Prostate gland (tissue), 2 donors: ENCODE measurements at places on chromosomes 12 and 14.
A peak's percentile ranks its signal among the peaks of the same experiment; 100 is the strongest.

DNA sequence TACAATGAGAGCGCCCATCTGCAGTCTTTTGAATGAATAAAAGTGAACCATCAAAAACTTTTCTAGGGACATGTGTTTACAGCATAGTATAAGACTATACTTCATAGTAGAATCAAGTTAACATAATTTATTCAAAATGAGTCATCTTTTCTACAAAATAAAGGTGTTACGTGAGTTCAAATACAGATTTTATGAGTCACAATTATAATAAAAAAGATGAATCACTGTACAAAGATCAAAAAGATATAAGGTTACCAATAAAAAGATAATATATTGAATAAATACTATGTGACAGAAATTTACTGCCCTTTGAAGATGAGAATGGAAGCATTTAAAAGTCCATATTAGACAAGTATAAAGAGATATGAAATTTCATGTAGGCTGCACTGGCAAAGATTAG lies 2.8 kb downstream of the MBIP start:
- DNase-seq: no peak

- DNase-seq: no peak
Measured at GRCh38 chr12:127830730-127831129, 436.2 kb upstream of the TMEM132C start.

GRCh38 chr12:118357257-118358007 lies 15.3 kb downstream of the TAOK3 start:
- DNase-seq: no peak

DNA sequence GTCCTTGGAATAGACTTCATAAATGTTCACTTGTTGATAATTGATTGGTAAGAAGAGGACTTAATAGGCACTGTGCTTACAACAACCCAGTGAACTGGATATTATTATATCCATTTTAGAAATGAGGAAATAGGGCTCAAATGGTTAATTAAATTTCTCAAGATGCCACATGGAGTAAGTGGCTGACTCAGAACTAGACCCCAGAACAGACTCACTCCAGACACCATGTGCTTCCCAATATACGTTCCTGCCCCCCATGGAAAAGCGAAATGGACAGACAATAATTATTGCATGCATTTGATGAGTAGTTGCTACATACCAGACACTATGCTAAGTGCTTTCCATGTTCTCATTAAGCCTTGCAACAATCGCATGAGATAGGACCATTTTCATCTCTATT lies 895 bp upstream of the ANKS1B start:
- DNase-seq: no peak

DNA sequence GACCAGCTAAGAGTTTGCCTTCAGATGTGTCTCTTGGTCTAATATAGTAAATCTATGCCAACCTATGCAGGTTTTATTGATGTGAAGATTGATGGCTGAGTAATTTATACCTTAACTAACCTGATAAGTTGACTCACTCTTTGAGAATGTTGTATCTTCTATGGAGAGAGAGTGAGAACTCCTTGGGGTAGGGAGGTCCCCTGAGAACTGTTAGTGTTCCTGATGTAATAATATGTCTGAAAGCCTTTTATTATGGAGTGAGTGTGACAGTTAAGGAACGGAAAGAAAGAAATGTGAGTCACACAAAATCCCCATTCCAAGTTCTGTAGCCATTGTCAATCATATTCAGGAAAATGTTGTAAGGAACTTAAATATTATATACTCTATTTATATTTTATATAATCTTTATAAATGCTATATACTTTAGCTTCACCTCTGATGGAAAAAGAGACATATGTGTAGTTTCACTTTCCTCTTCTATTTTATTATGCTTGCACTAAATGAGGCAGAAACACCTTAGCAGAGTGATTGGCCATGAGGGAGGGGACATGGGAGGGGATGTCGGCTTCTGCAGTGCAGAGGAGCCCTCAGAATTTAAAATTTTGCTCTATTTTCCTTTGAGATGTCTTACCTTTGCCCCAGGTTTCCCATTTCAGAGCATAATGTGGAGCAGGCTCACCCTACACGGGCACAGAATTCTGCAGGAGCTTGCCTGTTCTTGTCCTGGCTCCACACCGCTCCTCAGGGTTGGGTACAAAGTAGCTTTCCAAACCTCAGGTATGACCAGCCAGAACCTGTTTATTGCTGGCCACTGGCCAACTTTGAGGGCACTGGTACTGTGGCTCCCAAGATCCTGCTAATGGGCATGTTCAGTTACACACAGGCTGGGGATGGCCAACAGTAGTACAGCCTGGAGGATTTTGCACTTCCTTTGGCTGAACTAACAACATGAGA lies 57.7 kb downstream of the ARF6 start:
- peak; percentile 96 for DNase-seq

DNA sequence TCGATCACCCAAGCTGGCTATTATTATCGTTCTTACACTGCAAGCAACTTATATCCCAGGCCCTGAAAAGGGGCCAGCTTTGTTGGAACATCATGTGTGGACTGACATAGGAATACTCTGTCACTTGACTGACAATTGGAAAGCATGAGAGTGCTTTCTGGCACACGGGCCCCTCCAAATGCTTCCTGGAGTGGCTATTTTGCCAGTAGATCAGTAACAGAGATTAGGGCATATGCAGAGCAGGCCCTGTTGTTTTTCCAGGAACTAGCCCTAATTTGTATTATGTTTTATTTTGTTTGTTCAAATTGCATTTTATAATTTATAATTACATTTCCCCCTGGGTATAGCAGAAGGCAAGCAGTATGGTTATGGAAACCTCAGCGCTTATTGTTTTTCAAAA lies 170.1 kb upstream of the FRMD6 start:
- no peak for DNase-seq

GRCh38 chr14:94124582-94125377 lies 4.6 kb downstream of the IFI27L2 start:
- DNase-seq: no peak

DNA sequence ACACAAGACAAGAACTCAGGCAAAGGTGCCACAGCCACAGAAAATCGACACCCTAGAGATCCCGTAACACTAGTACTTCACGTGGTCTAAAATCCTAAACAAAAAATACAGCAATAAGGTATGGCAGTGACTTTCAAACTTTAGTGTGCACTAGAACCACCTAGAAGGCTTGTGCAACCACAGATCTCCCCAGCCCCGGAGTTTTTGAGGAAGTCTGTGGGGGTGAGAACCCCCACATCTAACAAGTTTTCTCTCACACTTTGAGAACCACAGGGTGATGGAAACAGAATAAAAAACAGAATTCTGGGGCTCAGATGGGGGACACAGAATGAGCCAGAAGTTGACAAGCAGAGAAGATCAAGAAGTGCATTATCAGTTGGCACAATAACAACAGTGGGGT lies 254.0 kb downstream of the ANO6 start:
- no peak for DNase-seq

GRCh38 chr12:59087077-59087673 lies 166.9 kb upstream of the LRIG3 start:
- DNase-seq: no peak

DNA sequence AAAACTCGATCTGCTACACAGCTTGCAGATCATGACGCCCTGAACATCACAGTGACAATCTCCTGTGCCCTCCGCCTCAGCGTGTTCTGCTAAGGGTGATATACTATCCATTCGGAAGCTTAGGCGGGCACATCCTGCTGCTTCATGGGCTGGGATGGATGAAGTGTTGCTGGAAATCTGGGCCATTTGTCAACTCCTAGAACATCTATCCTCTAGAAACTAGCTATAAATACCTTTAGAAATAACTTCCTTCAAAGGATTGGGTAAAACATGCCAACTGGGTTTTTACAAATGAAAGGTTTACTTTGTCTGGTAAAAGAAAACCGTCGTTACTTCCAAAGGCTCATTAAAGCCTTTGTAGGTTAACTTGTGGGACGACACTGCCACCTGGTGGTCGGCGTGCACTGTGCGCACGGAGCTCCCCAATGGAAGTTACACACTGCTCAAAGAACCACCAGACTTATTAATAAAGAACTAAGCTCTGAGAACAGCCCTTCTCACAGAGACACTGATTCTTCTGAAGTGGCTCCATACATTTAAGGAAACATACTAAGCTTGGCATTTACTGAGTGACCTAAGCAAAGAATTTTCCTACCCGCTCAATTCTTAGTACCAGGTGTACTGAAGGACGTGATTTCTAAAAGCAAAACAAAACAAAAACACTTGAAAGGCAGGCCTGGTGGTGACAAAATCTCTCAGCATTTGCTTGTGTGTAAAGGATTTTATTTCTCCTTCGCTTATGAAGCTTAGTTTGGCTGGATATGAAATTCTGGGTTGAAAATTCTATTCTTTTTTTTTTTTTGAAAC lies 21.6 kb upstream of the CACNA2D4 start:
- peak; percentile 81 for DNase-seq

DNA sequence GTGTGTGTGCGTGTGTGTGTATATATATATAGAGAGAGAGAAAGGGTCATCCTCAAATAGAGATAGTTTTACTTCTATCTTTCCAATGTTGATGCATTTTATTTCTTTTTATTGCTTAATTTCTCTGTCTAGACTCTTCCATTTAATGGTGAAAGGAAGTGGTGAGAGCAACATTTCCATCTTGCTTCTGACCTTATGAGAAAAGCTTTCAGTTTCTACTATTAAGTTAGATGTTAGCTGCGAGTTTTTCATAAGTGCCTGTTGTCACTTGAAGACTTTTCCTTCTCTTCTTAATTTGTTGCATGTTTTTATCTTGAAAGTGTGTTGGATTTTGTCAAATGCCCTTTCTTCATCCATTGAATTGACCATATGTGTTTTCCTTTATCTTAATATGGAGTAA lies 304.4 kb upstream of the FAR2 start:
- no peak for DNase-seq

DNA sequence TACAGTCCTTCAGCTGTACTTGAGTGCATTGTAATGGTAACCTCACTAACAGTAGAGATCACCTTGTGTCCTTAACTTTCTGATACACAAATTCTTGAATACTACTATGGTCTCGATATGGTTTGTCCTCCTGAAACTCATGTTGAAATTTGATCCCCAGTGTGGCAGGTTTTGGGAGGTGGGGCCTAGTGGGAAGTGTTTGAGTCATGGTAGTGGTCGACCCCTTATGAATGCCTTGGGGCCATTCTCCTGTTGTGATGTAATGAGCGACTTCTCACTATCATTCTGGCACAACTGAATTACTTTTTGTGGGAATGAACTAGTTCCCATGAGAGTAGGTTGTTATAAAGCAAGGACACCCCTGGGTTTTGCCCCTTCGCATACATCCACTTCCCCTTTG lies 52.3 kb downstream of the IPO8 start:
- no peak for DNase-seq

DNA sequence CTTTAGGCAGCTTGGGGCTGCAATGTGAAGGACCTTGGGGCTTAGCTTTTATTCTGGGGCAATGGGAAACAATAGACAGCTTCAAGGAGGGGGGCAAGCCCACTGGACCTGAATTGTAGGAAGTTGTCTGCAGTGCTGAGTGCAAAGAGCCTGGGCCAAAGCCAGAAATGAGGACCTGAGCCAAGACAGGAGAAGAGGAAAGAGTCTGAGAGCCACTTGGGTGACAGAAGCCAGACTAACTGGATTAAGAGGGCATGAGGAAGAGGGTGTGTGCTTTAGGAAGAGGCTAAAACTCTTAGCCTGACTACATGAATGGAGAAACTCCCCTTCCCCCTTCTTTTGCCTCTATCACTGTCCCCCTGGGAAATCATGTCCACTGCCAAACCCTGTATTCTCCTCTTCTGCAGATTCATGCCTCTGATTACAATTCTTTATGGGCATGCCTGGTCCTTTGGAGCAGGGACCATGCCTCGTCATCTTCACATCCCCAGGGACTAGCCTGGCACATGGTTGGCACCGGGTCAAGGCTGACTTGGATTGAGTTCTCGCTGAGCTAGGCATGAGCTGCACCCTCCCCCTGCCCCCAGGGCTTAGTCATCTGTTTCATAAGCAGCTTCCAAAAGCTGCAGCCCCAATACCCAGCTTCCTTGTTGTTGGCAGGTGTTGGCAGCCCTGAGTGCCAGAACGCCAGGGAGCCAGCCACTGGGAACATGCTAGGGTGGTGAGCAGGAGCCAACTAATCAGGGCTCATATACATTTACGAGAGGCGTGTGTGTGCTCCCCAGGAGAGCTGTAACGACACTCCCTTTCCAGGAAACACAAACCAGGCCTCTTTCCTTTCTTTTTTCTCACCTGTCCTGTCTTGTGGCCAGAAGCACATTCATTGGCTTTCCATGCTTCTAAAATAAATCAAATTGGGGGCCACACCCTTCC lies 27.7 kb upstream of the JDP2 start:
- peak; percentile 98 for DNase-seq

DNA sequence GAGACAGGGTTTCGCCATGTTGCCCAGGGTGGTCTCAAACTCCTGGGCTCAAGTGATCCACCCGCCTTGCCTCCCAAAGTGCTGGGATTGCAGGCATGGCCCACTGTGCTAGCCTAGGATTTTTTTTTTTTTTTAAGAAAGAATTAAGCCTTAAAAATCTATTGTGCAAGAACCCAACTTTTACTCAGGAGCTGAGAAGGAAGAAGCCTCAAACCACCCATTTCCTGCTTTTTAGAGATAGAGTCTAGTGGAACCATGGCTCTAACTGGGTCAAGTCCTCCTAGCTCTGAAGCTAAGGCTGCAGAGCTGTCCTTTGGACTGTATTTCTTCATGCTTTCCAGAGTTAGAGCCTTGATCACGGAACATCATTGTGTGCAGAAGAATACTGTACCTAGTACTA lies 1.3 kb upstream of the TSFM start:
- no peak for DNase-seq

DNA sequence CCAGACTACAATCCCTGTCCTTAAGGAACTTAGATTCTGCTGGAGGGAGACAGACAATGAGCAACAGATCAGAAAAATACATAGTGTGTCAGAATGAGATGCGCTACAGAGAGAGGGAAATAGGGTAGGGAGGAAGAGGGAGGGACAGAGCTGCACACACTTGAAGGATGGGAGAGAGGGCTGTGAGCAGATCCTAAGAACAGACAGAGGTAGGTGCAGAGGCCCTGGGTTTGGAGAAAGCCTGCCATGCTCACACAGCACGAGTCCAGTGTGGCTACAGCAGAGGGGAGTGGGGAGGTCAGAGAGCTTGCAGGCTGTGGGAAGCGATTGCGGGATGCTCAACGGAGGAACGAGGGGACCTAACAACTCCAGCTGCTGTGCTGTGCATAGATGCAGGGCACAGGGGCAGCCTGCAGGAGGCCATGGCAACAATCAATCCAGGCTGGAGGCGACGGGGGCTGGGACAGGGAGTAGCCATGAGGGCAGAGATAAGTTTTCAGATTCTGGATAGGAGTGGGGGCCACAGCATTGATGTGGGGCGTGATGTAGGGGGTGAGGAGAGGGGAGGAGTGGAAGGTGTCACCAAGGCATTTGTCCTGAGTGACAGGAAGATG lies 20.7 kb downstream of the FAIM2 start:
- DNase-seq: no peak
